ENCODE measurements at places on chromosomes 12 and 14. TPM values are rescaled to one million over a fixed set of nuclear protein-coding genes. Genes with fewer than 3 reads are reported as not detected.

Gene G2E3
- total RNA-seq = 15.6 TPM

Gene SIX4
- 0.53 TPM for total RNA-seq

Gene KRT85
- not detected for total RNA-seq

Gene MANSC1
- 22.5 TPM for total RNA-seq

Gene CLEC7A
- 27.1 TPM for total RNA-seq

Gene KRT80
- 12.0 TPM for total RNA-seq

Gene TMEM121
- total RNA-seq = 2.1 TPM

Gene NAB2
- total RNA-seq = 12.3 TPM

Gene PRH2
- total RNA-seq = 7.0 TPM

Gene SLC10A1
- not detected for total RNA-seq

Gene TAS2R50
- not detected for total RNA-seq

Gene KRT74
- 0.19 TPM for total RNA-seq

Gene OR4M1
- not detected for total RNA-seq

Gene DDX51
- 8.9 TPM for total RNA-seq

Gene REP15
- total RNA-seq = 0.30 TPM

Gene IFNG-AS1
- not detected for total RNA-seq

Gene RPS26
- total RNA-seq = 1,454 TPM

Gene NKX2-8
- total RNA-seq = 4.5 TPM

Gene FAM181A
- not detected for total RNA-seq

Gene GPRC5D
- not detected for total RNA-seq

Gene IL31
- total RNA-seq = not detected

Gene CAPS2
- 9.2 TPM for total RNA-seq
